ENCODE measurements at places on chromosomes 7 and 10.

DNA sequence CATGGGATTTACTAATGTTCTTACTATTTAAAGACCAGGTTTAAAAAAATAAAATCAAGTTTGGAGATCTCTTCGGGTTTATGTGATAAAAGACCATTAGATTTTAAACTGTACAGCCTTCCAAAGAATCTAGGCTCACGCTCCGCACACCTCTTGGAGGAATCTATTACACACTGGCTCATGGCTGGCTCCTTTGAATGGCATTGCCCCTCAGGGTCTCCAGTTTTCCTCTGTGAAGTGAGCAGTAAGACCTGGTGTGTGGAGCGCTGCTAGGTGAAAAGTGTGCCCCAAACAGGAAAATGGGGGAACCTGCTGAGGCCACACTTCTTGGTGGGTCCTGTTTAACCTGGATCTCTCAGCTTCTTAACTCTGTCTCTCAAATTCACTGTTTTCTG is 142.3 kb downstream of the KAT6B start:
- DNase-seq, result no peak

DNA sequence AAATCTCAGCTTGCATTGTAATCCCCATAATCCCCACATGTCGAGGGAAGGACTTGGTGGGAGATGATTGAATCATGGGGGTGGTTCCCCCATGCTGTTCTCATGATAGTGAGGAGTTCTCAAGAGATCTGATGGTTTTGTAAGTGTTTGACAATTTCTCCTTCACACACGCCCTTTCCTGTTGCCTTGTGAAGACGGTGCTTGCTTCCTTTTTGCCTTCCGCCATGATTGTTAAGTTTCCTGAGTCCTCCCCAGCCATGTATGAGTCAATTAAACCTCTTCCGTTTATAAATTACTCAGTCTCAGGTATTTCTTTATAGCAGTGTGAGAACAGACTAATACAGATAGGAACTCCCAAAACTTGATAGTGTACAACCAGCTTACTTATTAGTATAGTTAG is 98.6 kb downstream of the CREM start:
- DNase-seq, result no peak

DNA sequence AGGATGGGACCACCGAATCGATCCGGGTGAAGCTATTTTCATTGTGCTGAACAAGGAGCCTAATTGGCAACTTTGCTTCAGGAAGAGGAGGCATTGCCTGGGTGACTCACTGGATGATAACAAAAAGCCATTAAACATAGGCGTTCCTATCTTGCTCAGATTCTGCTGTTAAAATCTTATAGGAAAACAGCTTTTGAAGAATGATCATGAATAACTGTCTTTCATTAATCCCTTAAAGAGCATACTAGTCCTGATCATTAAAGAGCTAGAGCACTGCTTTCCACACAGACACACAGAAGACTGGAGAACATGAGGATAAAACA is 174.2 kb upstream of the IMMP2L start:
- no peak for DNase-seq

- no peak for DNase-seq
These were observed 25.3 kb downstream of the SLC26A3 start for GRCh38 chr7:107777702-107778101.

DNA sequence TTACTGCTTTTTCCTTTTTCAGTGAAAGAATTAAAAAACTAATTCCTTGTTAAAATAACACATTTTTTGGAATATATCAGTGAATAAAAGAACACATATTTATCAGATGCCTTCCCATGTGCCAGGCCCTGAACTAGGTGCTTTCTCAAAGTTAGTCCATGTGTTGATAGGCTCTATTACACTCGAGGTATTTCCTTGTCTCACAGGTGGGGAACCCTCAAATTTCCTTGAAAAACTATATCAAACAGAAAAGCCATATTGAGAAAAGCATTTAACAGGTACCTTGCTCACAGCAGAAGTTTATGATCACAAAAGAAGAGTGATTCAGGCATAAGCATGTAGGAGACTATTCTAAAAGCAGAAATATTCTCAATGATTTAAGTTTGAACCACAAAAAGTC is 75.6 kb upstream of the OGDHL start:
- DNase-seq, result no peak

GRCh38 chr7:117993377-117994003 is 120.2 kb upstream of the CTTNBP2 start:
- DNase-seq, result no peak

- DNase-seq, result no peak
These were observed 63.3 kb downstream of the ELFN1 start for GRCh38 chr7:1733206-1733907.

DNA sequence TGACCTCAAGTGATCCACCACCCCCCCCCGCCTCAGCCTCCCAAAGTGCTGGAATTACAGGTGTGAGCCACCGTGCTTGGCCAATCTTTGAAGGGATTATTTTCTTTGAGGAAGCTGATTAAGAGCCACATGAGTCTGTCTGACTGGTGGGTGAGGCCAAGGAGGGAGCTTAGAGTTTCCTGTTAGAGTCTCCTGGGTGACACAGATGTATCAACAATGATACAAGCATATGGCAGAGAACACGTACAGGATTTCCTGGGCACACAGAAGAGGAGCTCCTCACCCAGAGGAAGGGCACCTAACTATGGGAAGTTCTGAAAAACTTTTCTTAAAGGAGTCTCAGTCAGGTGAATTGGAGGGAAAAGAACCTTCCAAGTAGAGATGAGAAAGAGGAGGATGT is 69.4 kb downstream of the GOLGA7B start:
- no peak for DNase-seq

DNA sequence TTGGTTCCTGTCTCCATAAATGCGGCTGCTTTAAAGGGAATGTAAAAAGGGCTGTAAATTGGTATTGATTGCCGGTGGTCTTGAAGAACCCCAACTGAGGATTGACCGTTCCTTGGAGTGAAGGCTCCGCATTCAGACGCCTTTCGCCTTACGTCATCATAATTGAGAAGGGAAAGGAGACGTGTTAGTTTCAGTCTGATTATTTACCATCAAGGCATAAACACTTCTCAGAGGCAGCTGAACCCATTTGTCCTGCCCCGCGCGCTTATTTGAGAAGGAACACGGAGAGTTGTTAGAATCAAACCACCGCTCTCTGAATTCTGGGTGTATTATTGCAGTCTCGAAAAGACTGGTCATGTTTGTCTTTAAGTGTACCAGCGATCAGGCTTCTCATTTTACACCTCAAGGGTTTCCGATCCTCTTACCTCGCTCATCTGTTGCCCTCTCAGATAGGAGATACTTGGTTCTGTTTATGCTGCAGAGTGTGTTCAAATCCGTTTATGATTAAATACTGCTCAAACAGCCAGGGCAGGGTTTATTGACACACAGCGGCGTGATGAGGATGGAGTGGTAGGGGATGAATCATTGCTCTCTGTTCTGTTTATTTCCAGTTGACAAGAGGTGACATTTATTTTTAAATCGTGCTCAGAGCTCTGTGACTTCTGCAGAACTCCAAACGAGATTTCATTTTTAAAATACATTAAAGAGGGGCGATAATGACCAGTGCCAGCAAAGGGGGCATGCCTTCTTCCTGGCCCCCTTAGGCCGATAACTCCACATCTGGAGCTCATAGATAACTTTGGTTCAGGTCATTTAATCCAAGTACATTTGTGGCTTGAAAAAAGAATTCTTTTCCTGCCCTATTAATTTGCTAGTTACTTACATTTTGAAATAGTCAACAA is 30.4 kb downstream of the FOXK1 start:
- no peak for DNase-seq

All from activated CD4-positive, alpha-beta T cell treated with anti-CD3 and anti-CD28 coated beads, Interleukin-2, amount 50 U/mL, for 4 hours (primary cell).